ENCODE measurements at places on chromosomes 11 and 22. TPM values are rescaled to one million over a fixed set of nuclear protein-coding genes. Genes with fewer than 3 reads are reported as not detected.

CCDC89 gene
- polyA plus RNA-seq = not detected

- H3K4me1 ChIP-seq = peaks cover 32% of the 10 kb centered on the region
- peaks cover 3% of the 10 kb centered on the region for H3K36me3 ChIP-seq
- no peak overlapping the region for H3K27ac ChIP-seq
These were observed 84.5 kb upstream of the CHRM4 start for GRCh38 chr11:46475926-46476545.

GRCh38 chr11:36818410-36818809 is 220.4 kb upstream of the RAG2 start:
- H3K36me3 ChIP-seq = no peaks in the 10 kb centered on the region
- H3K4me3 ChIP-seq = no peak overlapping the region
- DNase-seq = no peak
- no peaks in the 10 kb centered on the region for H3K27me3 ChIP-seq

GPR83 gene
- polyA plus RNA-seq = not detected

FOLH1 gene
- not detected for polyA plus RNA-seq

- H3K27ac ChIP-seq = no peak overlapping the region
- H3K4me1 ChIP-seq = no peaks in the 10 kb centered on the region
- H3K36me3 ChIP-seq = no peaks in the 10 kb centered on the region
- H3K4me3 ChIP-seq = no peak overlapping the region
- no peak for DNase-seq
These were observed 167.8 kb downstream of the RRAS2 start for GRCh38 chr11:14190992-14191778.

DNA sequence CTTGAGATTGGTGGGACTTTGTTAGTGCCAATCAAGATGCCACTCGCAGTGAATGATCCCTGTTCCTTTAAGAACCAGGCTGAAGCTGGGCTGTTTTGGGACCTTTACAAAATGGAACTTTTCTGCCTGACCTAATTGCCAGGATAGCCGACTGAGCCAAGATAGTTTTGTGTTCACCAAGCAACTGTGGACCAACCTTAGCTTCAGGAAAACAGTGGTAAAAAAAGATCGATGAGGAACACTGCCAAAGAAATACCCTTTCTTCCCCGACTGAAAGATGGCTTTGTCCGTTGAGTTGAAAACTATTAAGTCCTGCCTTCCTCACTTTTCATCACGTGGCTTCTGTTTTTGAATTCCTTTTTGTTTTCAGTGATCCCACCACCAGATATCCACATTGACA is 157.9 kb upstream of the SORL1-AS1 start:
- no peak for DNase-seq
- no peak overlapping the region for H3K27ac ChIP-seq
- H3K36me3 ChIP-seq = peaks cover 85% of the 10 kb centered on the region
- H3K27me3 ChIP-seq = peaks cover 1% of the 10 kb centered on the region
- no peaks in the 10 kb centered on the region for H3K4me1 ChIP-seq
- no peak overlapping the region for H3K4me3 ChIP-seq

NELL1 gene
- not detected for polyA plus RNA-seq

DNA sequence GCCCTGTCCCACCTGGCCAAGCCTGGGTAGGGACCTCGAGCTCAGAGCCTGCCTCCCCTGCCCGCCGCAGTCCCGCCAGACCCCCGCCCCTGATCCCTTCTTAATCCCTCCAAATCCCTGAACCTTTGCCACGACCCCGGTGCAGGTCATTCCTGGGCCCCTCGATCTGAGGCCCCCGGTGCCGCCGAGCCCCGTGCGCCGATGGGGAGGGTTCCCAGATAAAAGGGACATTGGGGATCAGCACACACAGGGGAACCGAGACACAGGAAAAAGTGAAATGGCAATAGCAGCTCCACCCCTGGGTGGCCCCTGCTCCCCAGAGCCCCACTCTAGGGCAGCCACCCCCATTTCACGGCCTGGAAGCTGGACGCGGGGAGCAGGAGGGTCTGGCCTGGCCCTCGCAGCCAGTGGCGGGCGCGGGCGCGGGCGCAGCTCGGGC is 1.3 kb upstream of the WNT7B start:
- DNase-seq = no peak
- no peaks in the 10 kb centered on the region for H3K36me3 ChIP-seq
- H3K4me1 ChIP-seq = peaks cover 6% of the 10 kb centered on the region
- H3K27me3 ChIP-seq = peaks cover 8% of the 10 kb centered on the region
- no peak overlapping the region for H3K27ac ChIP-seq

NCF4 gene
- polyA plus RNA-seq = 3.0 TPM

DNA sequence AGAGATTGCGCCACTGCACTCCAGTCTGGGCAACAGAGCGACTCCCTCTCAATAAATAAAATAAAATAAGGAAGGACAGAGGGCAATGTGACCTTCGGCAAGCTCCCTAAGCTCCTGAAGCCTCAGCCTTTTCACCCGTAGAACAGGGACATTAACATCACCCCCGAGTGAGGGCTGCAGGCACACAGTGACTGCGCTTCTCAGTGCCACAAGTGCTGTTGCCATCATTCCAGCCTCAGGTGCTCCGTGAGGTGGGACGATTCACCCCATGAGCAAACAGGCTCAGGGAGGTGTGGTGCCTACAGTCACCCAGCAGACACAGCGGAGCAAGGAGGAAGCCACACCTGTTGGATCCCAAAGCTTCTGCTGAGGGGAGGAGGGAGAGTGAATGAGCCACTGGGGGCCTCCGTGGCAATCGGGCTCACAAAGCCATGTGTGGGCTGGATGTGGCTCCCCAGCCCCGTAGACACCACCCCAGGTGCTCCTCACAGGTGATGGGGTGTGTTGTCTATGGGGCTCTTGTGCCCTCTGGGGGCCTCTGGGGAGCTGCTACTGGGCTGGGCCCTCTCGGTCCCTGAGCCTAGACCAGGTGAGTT is 9.1 kb upstream of the TCF20 start:
- H3K4me3 ChIP-seq = no peak overlapping the region
- no peaks in the 10 kb centered on the region for H3K36me3 ChIP-seq
- no peak for DNase-seq
- peaks cover 12% of the 10 kb centered on the region for H3K27me3 ChIP-seq
- no peak overlapping the region for H3K27ac ChIP-seq

GRCh38 chr11:15725246-15725645 is 610.5 kb downstream of the INSC start:
- no peak overlapping the region for H3K27ac ChIP-seq
- no peaks in the 10 kb centered on the region for H3K27me3 ChIP-seq
- no peaks in the 10 kb centered on the region for H3K36me3 ChIP-seq
- no peaks in the 10 kb centered on the region for H3K4me1 ChIP-seq
- no peak for DNase-seq

TPBGL gene
- polyA plus RNA-seq = 0.13 TPM

DNA sequence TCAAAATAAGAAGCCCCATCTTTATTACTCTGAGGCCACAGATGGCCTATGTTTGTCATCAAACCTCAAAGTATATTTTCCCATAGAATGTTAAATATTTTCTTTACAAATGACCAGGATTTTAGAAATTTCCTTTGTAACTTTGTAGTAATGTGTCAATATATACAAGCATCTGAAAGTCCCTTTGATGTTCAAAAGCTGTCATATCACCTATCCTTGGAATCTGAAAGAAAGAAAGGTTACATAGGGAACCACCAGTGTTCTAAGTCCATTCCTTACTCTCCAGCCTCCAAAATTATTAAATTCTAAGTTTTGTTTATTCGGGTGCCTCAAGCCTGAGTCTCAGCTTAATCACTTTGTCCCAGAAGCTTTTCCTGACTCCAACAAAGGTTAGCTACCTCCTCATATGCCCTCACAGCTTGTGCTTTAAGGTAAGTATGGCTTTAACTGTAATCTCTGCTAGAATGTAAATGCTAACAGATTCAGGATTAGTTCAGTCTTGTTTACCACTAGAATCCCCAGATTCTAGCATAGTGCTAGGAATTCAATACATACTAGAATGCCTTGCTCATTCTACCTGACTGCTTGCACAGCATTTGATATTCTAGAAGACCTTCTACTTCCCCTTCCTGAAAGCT is 32.3 kb downstream of the CCDC34 start:
- H3K4me1 ChIP-seq = no peaks in the 10 kb centered on the region
- H3K36me3 ChIP-seq = peaks cover 10% of the 10 kb centered on the region
- no peak overlapping the region for H3K27ac ChIP-seq
- no peak overlapping the region for H3K4me3 ChIP-seq
- H3K27me3 ChIP-seq = no peaks in the 10 kb centered on the region
- no peak for DNase-seq

OOSP4A gene
- polyA plus RNA-seq = not detected

MOV10L1 gene
- polyA plus RNA-seq = not detected

- no peak overlapping the region for H3K27ac ChIP-seq
- no peaks in the 10 kb centered on the region for H3K27me3 ChIP-seq
- no peak for DNase-seq
These were observed 9.5 kb downstream of the MUC5AC start for GRCh38 chr11:1167256-1167655.

DNA sequence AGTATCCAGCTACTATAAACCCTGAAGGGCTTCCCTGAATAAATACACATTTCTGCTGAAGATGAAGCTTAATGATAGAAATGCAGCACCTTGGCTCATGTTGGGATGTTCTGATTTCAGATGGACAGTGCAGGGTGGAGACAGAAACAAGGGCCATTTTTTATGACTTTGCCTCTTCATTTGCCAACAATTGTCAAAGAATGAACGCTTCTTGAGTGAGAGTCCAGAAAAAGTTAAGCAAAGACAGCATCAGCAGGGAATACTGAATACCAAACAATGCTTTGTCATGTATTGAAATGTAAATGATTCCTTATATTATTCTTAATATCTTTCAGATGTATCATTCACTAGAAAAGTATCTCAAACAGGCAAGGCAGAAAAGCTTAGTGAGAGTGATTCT is 84.9 kb downstream of the TRPC6 start:
- H3K36me3 ChIP-seq = no peaks in the 10 kb centered on the region
- H3K4me3 ChIP-seq = no peak overlapping the region
- no peaks in the 10 kb centered on the region for H3K4me1 ChIP-seq
- DNase-seq = no peak
- no peak overlapping the region for H3K27ac ChIP-seq
- H3K27me3 ChIP-seq = no peaks in the 10 kb centered on the region

GRCh38 chr22:48940266-48941032 is 887.2 kb downstream of the BRD1 start:
- H3K36me3 ChIP-seq = no peaks in the 10 kb centered on the region
- H3K4me3 ChIP-seq = no peak overlapping the region
- no peak overlapping the region for H3K27ac ChIP-seq
- no peaks in the 10 kb centered on the region for H3K4me1 ChIP-seq

DNA sequence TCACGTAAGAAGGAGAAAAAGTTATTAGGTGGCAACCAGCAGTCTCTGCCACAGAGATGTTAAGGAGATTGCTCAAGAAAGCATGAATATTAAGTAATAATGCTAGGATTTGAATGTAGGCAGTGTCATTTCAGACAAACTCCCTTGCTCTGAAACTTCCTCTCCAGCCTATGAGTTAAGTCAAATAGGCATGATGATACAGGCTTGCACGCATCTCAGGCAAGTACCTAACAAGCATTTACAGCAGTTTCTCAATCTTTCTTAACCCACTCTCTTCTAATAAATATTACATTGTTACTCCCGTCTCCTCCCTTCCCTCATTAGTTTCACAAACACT is 72.7 kb downstream of the RAB38 start:
- no peak overlapping the region for H3K4me3 ChIP-seq
- H3K4me1 ChIP-seq = no peaks in the 10 kb centered on the region
- H3K27me3 ChIP-seq = peaks cover 3% of the 10 kb centered on the region
- H3K36me3 ChIP-seq = peaks cover 2% of the 10 kb centered on the region
- no peak overlapping the region for H3K27ac ChIP-seq

DNA sequence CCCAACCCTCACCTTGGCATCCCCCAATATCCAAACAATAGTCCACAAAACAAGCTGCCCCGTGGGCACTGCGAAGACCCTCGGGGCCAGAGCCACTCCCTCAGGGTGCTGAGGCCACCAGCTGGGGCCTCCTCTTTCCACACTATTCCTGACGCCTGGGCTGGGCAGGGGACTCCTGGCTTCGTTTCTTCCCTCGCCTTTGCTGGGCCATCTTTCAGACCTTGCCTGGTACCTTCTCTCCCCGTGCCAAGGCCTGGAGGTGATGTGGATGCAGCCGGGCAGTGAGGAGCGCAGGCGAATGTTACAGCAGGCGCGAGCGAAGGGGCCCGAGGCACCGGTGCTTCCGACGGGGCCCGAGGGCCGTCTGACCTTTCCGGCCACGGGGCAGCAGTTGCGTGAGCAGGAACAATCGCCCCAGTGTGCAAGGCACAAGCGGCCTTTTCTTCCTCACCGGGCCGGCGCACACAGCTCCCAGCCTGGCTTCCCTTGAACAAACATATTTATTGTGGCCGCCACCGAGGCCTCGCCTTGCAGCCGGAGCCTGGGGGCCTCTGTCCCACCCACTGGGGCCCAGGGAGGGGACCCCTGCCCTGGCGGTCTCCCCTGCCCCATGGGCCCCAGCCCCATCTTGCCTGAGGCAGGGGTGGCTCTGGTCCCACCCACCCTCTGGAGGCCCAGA is 32.6 kb upstream of the KCNQ1OT1 start:
- H3K27me3 ChIP-seq = no peaks in the 10 kb centered on the region
- DNase-seq = no peak
- H3K36me3 ChIP-seq = no peaks in the 10 kb centered on the region

SLC22A8 gene
- not detected for polyA plus RNA-seq

- peaks cover 80% of the 10 kb centered on the region for H3K4me1 ChIP-seq
- H3K4me3 ChIP-seq = peak overlapping the region; percentile 28
- peak overlapping the region; percentile 3 for H3K27ac ChIP-seq
- peaks cover 2% of the 10 kb centered on the region for H3K27me3 ChIP-seq
These were observed 99.8 kb downstream of the STIM1 start for GRCh38 chr11:3955299-3955665.

DNA sequence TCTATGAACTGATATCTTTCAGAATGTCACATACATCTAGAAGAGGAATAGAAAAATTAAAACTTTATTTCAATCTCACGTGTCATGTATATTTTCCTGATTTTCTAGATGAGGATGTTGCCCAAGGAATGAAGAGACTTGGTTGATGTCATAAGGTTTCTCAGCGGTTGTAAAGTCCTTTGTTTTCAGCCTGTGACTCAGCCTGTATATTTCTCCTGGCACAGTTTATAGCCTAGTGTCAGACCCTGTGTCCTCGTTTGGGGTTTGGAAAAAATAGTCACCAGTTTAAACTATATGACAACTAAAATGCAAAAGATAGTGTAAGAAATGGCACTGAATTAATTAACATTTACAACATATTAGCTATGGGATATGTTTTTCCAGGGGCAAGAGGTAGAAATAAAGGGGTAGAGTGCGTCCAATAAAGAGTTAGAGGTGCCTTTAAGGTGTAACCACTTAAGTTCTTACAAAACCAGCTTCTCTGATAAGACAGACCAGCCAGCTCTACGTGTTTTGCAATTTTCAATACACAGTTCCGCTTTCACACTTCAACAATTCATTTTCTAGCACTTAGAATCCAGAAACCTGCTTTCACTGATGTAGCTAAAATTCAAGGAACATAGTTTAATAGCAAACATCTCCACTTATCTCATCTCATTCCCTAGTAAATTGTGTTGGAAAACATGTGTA is 1432.6 kb upstream of the TENM4 start:
- no peak overlapping the region for H3K27ac ChIP-seq
- H3K27me3 ChIP-seq = no peaks in the 10 kb centered on the region
- H3K4me3 ChIP-seq = no peak overlapping the region
- H3K36me3 ChIP-seq = no peaks in the 10 kb centered on the region
- no peak for DNase-seq
